RPMI8226 (cell line): ENCODE measurements at places on chromosomes 11 and 22.

- no peak for DNase-seq
These were observed 47.4 kb downstream of the APOL3 start for GRCh38 chr22:36113121-36113520.

DNA sequence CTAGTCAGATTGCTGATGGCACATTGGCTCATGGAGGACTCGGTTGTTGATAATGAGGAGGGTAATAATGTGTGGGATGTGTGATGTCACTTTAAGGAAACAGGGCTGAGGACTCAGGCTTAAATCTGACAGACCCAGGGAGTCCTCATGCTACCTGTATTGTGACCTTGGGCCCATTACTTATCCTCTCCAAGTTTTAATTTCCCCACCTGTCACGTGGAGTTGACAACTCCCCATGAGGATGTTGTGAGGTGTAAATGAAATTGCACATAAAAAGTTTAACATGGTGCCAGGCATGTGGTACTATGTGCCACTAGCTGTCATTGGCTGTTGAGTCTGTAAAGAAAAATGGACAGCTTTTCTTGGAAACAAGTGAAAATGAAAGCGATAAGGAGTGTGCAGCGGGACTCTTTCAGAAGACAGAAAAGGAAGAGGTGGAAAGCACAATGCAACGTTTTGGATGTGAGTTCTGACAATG is 15.3 kb downstream of the IL10RA start:
- DNase-seq = peak; percentile 40

GRCh38 chr11:13229711-13230318 is 47.8 kb upstream of the BMAL1 start:
- DNase-seq = no peak

DNA sequence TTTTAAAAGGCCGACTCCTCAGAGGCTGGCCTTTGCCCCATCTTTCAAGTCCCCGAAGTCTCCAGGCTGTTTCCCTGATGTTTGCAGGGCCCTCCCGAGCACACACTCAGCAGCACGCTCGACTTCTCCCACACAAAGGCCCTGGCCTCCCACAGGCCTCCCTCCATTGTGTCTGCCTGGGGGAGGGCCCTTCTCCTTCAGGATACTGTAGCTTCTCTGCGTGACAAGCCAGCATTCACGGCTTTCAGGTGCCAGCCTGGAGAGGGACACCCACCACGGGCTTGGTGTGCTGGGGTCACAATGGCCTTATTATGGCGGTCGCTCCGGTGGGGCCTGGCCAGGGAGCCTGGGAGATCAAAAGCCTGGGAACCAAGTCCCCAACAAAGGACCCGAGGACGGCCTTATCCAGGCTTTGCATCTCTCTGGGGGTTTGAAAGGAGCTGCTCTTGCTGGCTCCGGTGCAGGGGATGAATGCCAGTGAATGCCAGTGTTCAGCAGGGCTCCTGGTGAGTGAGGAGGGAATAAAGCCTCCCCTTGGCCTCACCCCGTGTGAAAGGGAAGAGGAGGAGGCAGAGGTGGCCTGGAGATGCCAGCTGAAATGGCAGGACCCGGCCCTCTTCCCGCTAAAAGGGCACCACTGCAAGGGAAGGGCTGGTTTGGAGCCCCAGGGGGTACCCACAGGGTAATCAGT is 55.0 kb downstream of the TRAF6 start:
- no peak for DNase-seq

DNA sequence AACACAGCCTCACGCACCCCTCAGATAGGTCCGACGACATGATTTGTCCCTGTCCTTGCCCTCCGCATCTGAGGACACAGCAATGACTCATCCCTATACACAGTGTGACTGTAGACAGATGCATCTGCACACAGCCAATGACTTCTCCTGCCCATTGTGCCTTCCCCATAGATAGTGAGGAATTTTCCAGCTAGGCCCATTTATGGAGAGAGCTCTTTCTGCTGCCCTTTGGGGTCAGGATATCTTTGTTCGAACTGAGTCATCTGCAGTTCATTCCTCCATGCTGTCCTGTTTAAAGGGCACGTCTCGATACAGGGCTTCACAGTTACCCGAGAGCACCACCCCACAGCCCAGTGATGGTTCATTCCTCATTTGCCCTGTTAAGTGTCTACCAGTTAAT is 96.7 kb downstream of the LARGE1 start:
- DNase-seq = no peak

DNA sequence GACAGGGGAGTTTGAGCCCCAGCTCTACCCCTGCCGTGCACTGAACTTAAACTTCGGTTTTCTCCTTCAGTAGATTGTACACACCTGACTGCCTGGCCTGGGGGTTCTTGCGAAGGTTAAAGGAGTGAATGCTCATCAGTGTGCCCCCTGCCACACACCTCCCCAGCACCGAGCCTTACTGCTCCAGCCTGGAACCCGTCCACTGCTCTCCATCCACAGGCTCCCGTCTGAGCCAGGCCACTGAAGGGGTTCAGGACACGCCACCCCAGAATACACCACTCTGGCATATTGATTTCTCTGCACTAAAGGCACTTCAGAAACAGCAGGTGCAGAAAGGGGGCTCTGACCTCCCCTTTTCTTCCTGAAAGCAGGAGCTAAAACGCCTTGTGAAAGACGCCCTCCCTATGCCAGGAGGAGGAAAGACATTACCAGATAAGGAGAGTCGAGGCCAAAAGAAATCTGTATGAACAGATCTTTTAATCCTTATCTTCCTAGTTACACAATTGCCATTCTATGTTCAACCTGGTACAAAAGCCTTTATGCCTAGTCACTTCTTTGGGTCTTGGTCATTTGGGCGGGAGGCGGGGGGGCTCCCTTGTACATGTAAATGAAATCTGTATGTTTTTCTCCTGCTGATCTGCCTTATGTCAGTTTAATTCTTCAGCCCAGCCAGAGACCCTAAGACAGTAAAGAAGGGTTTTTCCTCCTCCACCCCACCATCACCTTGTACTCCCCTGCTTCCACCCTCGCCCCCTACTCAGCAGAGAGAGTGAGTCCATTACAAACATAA is 1.9 kb upstream of the SSTR3 start:
- DNase-seq = no peak

- no peak for DNase-seq
These were observed 51.3 kb upstream of the CD44 start for GRCh38 chr11:35087648-35088047.

- no peak for DNase-seq
These were observed 110.0 kb upstream of the SYN3 start for GRCh38 chr22:33167998-33168790.

DNA sequence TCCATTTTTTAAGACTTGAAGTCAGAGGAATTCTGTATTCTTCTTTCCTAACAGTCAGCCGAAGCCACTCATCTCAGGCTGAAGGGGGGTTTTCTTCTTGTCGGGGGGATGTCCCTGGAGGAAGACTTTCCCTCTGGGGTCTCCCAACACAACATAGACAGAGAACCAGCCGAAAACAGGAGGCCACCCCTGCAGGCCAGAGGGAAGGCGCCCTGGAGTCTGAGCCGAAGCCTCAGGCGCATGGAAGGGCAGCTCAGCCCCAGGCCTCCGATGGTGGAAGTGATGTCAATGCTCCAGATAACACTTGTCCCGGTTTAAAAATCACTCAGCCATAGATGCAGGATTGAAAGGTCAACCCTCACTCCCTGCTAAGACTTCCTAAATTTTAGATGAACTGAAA is 1393.0 kb downstream of the TBC1D22A start:
- DNase-seq = no peak

DNA sequence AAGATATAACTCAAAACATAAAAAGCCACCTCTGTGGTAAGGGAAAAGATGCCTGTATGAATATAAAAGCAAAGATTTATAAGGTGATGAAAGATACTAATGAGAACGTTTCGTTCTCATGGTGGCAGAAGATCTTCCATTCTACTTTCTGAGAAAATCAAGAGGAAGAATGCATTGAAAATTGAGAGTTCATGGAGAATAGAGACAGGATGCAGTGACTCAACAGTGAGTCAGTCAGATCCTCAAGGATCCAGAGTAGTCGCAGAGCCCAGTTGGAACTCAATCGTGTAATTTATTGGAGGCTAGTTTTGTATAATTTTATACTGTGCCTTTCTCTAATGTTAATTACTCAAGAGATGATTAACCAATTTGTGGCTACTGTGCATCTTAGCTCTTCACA is 73.3 kb downstream of the ENTHD1 start:
- DNase-seq = no peak

GRCh38 chr11:2540223-2540991 is 95.6 kb downstream of the KCNQ1 start:
- no peak for DNase-seq

- no peak for DNase-seq
These were observed 74.2 kb downstream of the MORC2 start for GRCh38 chr22:30894371-30894740.

DNA sequence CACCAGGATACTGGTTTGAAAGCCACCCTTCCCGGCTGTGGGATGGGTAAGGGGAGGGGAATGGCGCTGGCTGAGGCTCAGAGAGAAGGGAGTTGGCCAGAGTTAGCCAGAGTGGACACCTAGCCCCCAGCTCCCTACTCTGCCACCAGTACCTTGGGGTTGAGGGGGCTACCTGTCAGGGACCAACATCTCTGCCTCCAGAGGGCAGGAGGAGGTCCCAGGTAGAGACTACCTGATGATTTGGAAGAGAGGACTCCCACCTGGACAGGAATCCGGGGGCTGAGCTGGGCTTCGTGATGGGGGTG is 3.7 kb downstream of the MYRF start:
- DNase-seq = no peak

GRCh38 chr11:43994196-43994595 is 51.8 kb downstream of the C11orf96 start:
- no peak for DNase-seq

DNA sequence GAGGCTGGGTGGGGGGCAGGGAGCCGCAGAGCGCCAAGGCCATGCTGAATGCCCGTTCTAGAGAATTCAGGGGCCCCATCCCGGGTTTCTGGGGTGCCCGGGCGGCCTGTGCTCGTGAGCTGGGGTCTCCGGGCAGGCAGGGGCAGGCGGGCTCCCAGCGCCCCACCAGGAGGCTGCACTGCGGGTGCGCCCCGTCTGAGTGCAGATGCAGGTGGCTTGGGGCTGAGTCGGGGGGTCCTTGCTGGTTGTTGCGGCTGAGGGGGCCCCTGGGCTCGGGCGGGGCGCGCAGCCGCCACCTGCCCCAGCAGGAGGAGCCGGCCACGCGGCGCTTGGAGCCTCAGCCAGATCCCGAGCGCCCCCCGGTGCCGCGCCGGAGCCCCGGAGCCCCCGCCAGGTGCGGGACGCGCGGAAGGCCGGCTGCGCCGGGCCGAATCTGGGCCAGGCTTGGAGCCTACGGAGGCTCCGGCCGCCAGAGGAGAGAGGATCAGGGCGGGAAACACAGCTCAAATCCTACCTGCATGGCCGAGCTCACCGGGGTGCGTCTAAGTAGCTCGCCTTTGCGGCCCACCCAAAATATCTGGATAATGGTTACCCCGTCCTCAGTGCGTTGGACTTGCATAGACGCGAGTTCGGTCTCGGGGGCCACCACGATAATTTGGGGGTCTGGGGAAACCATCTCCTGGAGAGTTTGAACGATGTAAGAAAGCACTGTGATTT is 590 bp upstream of the IGF2 start:
- no peak for DNase-seq

DNA sequence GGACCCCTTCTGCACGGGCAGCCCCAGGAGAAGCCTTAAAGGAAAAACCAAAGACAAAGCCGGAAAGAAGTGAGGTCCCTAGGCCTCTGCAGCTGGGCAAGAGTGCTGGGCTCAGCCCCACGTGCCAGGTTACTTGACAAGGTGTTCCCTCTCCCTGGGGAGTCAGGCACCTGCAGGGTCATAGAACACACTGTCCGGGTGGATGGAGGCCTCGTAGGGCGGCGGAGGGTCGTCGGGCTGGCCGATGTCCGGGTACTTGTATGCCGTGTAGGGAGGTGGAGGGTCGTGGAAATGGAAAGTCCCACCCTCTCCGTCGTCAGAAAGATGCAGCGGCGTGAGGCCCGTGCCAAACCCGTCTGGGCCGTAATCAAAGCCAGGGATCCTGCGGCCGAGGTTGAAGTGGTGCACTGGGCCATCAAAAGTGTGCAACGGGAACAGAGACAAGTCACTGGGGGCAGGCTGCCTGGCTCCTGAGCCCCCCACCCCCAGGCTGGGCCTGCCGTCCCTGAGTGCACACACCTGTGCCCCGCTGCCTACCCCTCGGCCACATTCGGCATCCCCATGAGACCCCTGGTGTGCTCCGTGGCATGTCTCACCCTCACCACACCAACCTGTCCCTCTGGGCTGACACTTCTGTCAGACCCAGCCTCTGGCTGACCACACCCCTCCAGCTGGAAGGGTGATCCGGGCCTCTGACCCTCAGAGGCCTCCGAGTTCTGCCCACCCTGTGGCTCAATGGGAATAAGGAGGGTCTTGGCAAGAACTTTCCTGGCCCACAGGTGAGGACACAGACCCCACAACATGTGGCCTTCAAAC is 81.1 kb downstream of the DGCR2 start:
- DNase-seq = no peak

- no peak for DNase-seq
These were observed 436.0 kb downstream of the RAB38 start for GRCh38 chr11:87739261-87739660.

- no peak for DNase-seq
These were observed 8.0 kb downstream of the MYH9 start for GRCh38 chr22:36379593-36380361.

DNA sequence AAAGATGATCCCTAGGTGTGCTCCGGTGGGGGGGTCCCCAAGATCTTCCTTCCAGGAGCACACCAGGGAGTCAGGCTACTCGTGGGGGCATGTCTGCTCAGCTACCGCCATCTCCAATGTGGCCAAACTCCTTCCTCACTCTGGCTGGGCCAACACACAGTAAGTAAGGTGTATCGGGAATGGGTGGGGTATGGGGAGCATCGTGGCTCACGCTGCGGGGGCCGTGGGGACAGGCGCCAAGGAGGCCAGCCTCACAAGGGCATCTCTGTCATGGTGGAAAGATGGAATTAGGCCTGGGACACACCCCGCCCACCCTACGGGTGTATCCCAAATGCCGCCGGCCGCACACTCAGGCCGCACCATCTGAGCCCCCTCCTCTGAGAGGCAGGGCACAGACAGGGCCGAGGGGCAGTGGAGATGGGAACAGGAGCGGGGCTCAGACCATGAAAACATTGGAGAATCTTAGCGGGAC is 8.3 kb downstream of the IGF2 start:
- no peak for DNase-seq

DNA sequence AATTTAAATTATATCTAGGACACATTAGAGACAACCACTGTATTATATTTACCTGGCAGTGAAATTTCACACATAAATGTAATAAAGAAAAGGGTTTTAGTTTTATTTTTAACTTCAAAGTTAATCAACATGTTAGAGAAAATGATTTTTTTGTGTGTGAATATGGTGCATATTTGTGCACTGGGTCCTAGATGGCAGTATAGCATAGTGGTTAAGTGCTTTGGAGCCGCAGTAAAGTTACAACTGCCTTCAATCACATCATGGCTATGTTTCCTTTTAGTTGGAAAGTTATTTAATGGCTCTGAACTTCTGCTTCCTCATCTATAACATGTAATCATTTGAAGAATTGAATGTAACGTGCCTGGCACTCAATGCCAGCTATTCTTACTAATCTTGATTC is 108.9 kb upstream of the DDI1 start:
- no peak for DNase-seq

DNA sequence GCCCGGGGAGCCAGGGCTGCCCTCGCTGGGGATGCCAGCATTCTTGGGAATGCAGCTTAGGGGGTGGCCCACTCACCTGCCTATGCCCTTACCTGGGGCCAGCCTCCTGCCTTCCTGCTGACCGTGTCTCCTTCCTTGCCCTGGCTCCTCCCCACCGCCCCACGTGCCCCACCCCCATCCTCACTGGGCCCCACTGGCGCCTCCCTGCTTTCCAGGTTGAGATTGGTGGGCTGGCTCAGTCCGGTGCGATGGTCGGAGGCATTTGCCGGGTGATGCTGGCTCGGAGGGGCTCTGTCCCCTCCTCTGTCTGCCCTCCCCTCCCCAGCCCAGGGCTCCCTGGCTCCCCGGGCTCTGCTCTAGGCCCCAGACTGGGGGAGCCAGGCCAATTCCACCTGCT is 34.1 kb upstream of the GRAMD4 start:
- no peak for DNase-seq
